ENCODE measurements at places on chromosomes 7 and 10. TPM values are rescaled to one million over a fixed set of nuclear protein-coding genes. Genes with fewer than 3 reads are reported as not detected.

Gene CDC14C
- total RNA-seq, result 0.11 TPM

Gene ZNF425
- 3.8 TPM for total RNA-seq

Gene COL13A1
- 17.3 TPM for total RNA-seq

DNA sequence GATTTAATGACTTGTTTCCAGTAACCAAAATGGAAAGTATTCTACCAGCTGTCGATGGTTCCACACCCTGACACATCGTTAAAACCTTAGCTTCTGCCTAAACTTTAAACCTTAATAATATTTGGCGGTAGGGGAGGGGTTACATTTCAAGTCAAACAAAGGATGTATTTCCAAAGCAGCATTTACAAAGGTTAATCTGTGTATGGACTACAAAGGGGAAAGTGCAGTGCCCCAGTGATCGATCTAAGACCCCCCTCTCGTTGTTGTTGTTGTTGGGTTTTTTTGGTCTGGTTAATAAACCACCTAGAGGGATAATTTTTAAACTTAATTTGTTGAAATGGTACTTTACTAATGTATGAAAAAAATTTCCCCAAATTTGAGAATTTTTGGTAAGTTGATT, 1.1 kb upstream of the STEAP2 start:
- DNase-seq, result peak; percentile 20

DNA sequence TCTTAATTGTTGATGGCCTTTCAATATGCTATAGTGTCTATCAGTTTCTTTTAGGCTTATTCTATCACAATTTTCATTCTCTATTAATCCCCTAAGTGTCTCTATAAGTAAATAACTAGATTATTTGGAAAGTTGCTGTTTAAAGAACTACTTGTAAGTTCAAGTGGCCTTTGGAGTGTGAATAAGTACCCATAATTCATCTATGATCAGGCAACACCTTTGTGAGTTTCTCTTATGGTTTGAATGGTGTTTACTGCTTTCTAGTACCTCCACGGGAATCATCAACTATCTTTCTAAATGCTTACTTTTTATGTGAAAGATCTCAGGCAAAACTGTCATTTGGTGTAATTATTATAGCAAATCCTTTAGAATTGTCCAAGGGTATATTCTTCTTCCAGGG, 166.7 kb downstream of the POU6F2 start:
- DNase-seq, result no peak

DNA sequence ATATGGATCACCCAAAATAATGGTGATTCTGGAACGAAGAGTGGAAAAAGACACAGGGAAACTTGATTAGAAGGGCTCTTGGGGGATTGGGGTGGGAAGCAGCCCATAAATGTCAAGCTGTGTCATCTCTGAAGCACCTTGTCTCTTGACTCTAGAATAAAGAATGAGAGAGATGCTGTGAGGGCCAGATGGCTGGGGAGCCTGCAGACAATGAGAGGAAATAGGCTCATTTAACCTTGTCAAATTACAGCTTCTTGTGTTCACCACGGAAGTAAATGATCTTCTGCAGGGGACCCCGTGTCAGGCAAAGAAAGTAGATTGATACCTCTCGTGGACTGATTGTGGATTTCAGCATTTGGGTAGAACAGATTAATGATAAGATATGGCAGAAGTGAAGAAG, 159.3 kb downstream of the ST7 start:
- DNase-seq, result no peak

GRCh38 chr10:15349112-15349511, 22.0 kb downstream of the FAM171A1 start:
- DNase-seq, result no peak

- DNase-seq, result peak; percentile 99
These were observed 157.5 kb upstream of the KLF14 start for GRCh38 chr7:130891254-130892094.

DNA sequence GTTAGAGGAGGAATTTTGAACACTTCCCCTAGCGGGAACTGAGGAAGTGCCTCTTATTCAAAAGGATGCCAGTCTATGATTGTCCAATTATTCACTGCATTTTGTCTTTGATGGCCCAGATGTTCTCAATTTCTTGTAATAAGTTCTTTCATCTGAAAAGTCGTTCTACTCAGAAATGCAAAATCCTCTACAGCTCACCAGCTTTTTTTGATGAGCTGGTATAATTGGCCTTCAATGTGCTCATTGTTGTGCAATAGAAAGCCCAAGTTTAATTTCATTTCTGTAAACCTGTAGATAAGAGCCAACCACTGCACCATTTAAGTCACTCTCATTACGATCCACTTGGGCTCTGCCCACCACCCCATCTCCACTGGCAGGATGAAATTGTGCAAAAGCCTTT, 978.7 kb upstream of the AUTS2 start:
- no peak for DNase-seq

DNA sequence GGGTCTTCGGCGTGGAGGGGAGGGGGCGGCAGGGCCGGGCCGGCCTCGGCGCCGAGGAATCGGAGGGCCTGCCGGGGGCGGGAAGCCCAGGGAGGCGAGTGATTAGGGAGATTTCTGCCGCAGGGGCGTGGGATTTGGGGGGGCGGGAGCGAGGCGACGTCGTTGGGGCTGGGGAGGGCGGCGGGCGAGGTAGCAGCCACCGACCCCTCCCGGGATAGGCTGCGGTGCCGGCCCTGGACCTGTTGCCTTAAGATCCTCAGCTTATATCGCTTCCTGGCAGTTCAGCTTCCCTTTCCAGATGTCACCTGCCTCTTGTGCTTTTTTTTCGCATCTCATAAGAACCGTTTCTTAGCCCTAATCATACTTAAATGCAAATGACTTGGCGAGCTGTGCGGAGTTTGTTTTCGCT, 655 bp downstream of the LMTK2 start:
- DNase-seq, result peak; percentile 36

- peak; percentile 49 for DNase-seq
These were observed 13.1 kb downstream of the STX1A start for GRCh38 chr7:73706126-73707044.
